ENCODE measurements at places on chromosomes 6 and 20.

GRCh38 chr6:90068703-90069523 is 174.6 kb downstream of the GJA10 start:
- no peak for DNase-seq

DNA sequence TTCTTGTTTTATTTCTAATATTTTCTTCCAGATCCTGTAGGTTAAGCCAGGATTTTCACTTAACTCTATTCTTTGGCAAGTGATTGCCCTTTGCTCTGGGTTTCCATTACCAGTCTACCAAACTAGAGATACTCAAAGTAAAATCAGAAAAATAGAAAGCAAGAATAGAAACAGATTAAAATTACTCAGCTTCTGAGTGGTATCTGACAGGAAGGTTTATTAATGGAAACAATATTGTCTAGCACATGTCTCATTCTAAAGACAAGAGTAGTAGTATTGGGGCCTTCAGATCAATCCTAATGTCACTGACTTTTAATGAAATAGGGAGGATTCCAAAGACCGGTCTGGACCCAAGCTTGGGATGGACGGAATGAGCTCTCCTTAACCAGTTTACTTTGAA is 72.3 kb downstream of the SIM1 start:
- DNase-seq, result no peak

DNA sequence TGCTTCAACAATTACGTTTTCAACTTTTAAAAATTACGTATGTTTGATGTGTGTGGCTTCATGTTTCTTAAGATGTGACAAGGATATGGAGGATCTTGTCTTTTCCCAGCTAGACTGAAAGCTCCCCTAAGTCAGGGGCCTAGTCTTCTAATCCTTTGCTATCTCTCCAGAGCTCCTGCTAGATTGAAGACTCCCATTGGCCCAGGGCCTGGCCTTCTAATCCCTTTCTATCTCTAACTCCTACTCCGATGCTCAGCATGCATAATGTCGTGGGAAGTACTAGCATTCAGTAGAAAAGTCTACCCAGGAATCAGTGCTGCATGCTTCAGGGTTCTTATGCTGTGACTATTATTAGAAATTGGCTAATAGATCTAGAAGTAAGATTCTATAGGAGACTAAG is 144.8 kb upstream of the SUPT3H start:
- no peak for DNase-seq

DNA sequence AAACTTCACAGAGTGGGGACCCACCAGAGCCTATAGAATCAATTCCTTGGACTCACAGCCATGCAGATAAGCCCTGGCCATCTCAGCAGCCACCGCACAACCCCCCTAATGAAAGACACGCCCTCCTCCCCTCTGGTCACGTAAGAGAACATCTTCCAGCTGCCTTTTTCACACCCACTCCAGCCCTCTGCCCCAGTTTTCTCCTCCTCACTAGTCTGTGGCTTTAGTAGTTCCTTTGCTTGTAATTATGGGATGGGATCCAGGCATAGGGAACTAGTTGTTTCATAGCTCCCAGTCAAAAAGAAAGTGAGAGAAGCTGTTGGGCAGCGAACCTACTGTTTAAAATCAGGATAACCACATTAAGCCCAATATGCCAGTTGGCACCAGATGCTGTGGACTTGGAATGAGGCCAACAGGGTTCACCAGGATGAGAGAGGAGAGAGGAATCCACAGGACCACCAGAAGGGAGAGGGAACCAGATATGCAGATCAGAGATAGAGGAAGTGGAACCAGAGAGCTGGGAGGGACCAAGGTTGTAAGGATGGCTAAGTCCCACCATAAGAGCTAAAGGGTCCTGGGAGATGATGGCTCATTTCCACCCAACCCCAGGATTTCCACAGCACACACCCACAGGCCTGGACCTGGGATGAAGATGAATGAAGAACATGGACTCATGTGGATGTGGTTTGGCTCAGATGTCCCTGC is 9.0 kb upstream of the BTN3A1 start:
- no peak for DNase-seq

DNA sequence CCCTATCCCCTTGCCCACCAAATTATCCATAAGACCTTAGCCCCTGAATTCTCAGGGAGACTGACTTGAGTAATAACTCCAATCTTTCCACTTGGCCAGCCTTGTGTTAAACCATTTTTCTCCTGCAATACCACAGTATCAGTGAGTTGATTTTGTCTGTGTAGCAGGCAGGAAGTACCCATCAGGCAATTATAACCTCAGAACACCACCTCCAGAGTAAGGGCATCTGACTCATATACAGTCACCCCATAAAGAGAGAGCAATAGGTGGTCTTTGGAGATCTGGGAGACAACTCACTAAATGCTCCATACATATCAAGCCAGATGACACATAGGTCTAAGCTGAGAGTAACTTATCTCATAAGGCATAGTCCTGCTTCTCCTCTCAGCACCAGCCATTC is 83.7 kb downstream of the FILIP1 start:
- no peak for DNase-seq

- DNase-seq, result no peak
Observed at GRCh38 chr20:12554426-12554825, 454.3 kb upstream of the SPTLC3 start.

GRCh38 chr6:11271228-11272020 is 39.0 kb upstream of the NEDD9 start:
- DNase-seq, result no peak

- DNase-seq, result no peak
Observed at GRCh38 chr6:51129043-51129442, 310.4 kb downstream of the TFAP2B start.

DNA sequence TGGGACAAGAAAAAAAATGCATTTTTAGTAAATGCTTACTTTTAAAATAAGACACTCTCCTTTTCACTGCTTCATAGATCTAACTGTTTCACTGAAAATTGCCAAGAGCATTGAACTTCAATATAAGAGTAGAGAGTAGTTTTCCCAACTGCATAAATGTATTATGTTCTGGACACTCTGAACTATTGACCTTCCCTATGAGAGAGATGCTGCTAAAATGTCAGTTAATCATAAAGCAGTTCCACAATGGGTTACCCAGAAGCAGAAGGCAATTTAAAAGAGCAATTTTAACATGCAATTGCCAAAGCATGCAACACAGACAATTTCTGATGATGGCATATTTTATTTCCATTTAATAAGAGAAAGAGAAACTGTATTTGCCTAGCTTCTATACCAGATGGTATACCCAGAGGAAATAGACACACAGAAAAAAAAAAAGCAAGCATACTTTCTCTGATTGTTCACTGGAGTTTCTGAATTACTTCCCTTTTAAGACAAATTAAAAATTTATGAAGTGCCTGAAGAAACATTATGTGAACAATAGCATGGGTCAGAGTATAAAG is 279.1 kb upstream of the THEMIS start:
- DNase-seq, result no peak

DNA sequence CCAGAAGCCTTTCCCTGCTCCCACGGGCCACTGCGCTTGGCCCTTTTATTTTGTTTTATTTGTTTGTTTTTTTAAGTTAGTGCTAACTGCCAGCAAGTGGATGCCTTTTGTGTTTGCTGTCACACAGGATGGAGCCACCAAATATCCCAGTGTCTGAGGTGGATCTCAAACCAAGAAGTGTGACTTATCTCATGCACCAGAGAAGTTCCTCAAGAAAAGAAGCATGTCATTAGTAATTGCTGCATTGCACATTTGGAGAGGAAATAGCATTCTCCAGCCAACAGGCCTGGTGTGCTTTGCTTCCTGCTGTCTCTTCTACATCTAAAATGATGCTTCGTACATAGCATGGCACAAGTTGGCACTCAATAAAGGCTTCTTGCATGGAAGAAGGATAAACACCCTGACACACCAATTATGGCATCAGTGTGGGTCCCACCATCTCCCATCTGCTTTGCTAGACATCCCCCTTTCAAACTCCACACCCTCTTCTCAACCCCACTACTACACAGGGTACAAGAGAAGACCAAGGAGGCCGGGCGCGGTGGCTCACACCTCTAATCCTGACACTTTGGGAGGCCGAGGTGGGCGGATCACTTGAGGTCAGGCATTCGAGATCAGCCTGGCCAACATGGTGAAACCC is 1.9 kb upstream of the ATP9A start:
- no peak for DNase-seq

DNA sequence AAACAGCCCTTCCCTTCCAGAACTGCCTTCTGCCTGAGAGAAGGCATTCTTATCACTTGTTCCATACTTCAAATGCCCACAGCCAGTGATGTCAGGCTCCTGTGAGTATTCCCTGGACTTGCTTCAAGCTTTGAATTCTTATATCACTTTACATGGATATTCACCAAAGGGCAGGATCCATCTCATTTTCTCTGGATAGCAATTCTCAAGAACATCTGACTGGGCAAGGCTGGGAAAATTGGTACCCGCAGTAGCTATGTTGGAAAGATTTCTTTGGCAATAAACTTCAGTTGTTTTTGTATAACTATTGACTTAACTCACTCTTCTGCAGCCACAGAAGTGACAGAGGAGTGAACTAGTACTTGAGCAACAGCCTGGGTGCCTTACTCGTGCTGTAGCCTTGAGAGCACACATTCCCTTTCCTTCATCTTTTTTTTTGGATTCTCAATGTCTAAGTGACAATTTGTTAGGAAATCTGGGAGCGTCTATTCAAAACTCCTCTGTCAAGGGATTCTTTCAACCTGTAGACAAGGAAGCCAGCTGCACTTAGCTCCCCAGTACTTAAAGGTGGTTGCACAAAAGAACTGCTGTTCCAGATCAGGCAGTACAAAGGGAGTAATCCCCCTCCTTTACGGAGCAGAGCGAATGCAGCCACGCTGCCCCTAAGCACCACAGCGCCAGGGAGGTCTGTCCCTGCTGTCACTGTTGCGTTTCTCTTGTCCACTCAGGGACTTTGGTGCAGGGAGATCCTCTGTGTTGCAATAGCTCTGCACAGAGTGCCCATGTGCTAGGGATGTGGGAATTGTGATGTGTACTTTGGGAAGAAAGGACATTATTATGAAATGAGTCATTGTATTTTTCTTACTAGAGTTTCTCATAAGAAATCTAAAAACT is 69.6 kb downstream of the JAG1 start:
- no peak for DNase-seq

DNA sequence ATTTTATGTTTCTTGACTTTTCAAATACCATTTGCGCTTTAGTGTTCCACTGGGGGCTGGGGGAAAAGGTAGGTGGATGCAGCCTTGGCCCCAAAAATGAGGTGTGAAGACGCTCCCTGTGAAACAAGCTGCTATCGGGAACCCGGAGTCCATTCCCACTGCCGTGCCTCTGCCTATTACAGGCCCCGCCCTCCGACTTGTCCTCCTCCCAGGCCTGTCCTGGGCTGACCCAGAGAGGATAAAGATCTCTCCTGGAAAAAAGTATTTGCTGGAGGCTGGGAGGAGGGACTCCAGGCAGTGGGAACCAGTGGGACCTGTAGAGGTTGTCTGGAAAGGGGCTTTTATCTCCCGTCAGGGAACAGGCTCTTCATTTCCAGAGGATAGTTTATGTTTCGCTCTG is 215.0 kb downstream of the SLC24A3 start:
- DNase-seq, result no peak

DNA sequence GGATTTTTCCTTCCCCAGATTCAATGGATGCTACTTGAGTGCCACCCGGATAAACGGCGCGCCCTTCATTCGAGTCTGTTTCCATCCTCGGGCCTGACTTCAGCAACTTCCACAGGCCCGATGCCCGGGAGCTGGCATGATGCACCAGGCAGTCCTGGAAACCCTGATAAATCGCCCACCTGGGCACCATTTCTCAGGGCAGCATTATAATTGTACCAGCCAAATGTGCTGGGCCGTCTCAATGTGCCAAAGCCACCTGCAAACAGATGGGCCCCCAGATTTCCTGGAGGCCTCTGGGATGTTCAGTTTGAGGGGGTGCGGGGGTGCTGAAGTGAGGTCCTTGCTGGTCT is 65.8 kb downstream of the NOL4L start:
- no peak for DNase-seq

- DNase-seq, result no peak
Observed at GRCh38 chr20:63696306-63696627, 185 bp upstream of the TNFRSF6B start.

DNA sequence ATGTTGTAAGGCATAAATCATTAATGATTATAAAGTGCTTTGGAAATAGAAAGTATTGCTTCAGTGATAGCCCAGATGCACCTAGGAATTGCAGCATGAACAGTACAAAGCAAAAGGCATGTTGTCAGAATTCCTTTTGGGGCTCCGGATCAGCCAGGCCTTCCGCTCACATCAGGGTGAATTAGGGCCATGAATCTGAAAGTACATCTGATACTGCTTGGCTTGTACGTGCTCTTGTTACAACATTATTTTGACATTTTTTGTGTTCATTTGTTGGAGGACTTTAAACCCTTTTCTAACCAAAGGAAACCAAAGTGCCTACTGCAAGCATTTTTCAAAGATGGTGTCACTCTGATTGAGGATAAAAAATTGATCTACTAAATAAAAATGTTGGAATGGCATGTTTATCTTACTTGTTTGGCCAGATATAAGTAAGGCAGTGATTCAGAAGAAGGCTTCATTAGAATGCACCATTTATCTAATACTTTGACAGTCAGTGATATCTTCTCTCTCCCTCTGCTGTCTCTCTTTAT is 1005.6 kb upstream of the FLRT3 start:
- DNase-seq, result no peak

- DNase-seq, result no peak
Observed at GRCh38 chr6:139623372-139623771, 248.9 kb upstream of the CITED2 start.

DNA sequence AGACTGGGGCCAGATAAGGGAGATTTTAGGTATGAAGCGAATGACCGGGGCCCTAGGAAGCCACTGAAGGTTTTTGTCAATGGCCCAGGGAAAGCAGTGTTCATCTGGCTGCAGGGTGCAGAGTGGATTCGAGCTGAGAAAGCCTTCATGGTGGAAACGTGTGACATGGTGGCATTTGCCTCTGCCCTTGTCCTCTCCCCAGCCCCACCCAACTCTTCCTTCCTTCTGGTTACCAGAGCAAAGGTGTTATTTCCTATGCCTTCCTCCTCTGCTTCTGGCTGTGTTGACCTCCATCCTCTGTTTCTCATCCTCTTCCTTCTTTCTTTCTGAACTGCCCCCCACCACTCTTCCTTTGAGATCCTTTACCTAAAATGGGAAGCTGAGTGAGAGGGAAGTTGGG is 195.1 kb upstream of the SUPT3H start:
- DNase-seq, result no peak

DNA sequence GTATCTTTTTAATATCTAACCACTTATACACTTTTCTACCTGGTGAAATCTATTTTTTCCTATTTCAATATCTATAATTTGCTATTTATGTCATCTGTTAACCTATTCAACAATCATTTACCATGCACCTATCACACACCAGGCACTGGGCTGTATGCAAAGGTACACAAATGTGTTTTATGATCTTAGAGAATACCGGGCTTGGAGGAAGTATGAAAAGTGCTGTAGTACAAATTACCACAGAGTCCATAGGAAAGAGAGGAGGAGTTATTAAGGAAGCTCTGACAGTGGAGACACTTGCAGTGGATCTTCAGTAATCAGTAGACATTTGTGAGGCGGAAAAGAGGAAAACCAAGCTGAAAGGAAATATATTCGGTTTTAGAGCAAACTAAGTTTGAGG is 96.0 kb downstream of the HIVEP2 start:
- DNase-seq, result no peak

DNA sequence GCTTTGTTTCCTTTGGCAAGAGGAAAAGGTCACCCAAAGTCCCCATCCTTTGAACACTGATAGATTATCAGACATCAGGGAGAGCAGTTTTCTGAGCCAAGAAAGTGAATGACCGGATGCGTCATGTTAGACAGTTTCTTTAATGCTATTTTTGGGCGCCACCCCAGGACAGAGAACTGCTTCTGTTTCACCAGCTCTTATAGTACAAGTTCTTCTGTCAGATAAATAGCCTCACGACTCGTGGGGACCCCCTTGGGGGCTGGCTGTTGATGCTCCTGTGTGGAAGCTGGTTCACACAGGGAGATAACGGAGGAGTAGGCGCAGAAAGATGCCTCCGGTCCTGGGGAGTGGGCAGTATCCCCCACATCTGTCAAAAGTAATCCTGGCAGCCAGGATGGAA is 54.6 kb downstream of the NPEPL1 start:
- DNase-seq, result no peak

Data from stimulated activated CD4-positive, alpha-beta T cell treated with anti-CD3 and anti-CD28 coated beads, Interleukin-4, amount 100 ng/mL, for 1 hour (primary cell).